ENCODE measurements at places on chromosomes 1 and 21.

GRCh38 chr1:45297666-45298356 is 28.9 kb upstream of the HPDL start:
- DNase-seq: no peak

DNA sequence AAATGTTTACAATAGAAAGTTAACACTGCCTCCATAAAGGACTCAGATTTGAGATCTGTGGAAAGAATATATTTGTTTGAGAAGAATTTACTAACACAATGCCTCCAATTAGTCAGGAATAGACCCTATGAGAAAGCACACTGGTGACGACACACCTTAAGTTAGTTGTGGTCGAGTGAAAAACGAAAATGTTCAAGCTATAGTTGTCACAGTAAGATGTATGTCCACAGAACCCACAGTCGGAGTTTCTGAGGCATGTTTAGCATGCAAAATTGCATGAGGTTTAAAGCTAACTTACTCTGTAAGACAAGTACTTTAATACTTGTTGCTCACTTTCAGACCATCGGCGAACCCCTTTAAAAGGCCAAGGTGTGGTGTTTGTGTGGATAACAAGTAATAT is 69.9 kb upstream of the SIPA1L2 start:
- DNase-seq: no peak

GRCh38 chr21:29025328-29025713 is 853 bp downstream of the USP16 start:
- DNase-seq: no peak

DNA sequence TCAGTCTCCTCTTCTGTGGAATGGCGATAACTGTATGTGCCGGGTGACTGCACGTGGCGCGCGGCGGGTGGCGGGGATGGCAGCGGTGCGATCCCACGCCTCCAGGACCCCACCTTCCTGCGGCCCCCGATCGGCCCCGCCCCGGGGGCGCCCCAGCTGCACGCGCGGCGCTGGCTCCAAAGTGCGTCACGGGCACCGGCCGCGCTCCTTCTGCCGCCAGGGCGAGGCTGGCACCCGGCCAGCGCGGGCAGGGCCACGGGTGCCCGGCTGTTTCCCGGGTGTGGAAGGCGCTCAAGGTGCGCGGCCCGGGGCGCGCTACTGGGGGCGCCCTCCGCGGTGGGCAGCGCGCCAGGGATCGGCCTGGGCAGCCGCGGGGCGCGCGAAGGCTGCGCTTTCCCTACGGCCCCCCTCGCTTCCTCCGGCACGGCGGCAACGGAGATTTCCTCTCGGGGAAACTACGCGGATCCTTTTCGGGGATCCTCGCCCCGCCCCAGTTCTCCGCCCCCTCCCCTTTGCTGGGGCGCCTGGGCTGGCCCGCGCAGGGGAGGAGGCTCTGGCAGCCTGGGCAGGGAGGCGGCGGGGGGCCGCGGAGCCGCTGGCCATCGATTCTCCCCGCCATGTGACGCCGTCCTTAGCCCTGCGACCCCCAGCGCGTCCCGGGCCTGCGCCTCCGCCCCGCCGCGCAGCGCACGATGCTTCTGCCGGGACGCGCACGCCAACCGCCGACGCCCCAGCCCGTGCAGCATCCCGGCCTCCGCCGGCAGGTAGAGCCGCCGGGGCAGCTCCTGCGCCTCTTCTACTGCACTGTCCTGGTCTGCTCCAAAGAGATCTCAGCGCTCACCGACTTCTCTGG is at the start of gene EVA1C:
Gene EVA1C, plus strand, starts transcription at position 545 of the 853 bp plus-strand sequence. Its CDS starts 148 bp downstream, at position 693.
- peak; percentile 87 for DNase-seq

DNA sequence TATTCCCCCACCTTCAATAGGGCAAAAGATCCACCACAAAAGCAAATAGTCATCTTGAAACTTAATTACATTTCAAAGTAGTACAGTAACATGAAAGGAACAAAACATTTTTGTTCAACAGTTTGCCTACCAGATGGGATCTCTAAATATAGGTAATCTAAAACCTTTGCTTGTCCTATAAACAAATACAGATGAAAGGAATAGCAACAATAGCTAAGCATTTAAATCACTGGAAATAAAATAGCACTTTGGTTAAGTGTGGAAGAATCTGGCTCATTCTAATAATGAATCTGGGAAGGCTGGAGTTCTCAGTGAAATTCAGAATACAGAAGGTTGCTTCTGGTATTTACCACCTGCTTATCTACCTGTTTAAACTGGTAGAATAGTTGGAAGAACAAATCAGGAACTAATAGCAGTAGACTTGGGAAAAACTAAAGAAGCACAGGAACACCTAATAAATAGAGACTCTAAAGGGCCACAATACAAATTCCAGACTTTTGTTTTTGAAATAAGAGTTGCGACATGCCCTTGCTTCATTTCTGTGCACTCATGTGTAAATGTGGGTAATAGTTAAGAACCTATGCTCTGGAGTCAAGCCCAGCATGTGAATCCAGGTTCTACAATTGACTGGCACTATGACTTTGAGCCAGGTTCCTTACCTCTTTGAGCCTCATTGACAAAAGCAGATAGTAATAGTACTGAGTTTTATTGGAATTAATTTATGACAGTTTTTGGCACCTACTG is 2.3 kb upstream of the LYPLAL1 start:
- no peak for DNase-seq
